HT1080 (cell line): ENCODE measurements at places on chromosomes 7 and 10. TPM values are rescaled to one million over a fixed set of nuclear protein-coding genes. Genes with fewer than 3 reads are reported as not detected.

The ACTR3C gene
- not detected in 2 replicates for total RNA-seq

The NPY4R2 gene
- total RNA-seq, result 0.07 TPM in 1 of 2 replicates, not detected in the other

The EN2 gene
- total RNA-seq, result not detected in 2 replicates

The OR9A2 gene
- total RNA-seq, result not detected in 2 replicates

DNA sequence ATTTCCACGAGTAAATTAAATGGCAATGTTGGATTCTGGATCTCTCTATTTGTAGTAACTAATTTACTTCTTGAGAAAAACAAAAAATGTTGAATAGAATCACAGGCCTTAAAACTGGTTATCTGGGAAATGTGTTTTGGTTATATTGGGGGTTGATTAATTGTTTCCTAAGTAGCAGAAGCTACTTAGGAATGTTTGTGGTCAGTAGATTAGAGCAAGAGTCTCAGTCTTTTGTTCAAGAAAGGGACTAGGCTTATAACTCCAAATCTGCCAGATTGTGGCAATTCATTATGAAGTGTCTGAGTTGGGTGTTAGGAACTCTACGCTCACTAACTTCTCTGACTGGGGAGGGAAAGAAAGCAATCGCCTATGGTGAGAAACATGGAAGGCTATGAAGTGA is 244.3 kb upstream of the PHYHIPL start:
- DNase-seq, result no peak

DNA sequence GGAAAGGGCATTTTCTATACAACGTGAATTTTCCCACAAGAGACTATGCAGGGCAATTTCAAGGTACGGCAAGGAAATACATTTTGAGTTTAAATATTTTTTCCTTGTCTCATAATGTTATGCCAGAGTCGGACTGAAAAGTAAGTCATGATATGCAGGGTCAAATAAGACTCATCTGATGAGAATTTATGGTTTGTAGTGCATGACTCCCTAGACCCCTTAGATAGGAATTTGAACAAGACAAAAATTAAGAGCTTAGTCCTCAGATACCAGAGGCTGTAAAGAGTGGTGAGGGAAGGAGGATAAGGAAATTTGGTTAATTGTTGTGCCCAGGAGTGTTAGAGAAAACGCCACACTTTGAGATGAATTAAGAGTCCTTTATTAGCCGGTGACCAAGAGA is 616.6 kb downstream of the XPNPEP1 start:
- DNase-seq, result no peak
